ENCODE measurements at places on chromosomes 2 and 18.
A peak's percentile ranks its signal among the peaks of the same experiment; 100 is the strongest.

DNA sequence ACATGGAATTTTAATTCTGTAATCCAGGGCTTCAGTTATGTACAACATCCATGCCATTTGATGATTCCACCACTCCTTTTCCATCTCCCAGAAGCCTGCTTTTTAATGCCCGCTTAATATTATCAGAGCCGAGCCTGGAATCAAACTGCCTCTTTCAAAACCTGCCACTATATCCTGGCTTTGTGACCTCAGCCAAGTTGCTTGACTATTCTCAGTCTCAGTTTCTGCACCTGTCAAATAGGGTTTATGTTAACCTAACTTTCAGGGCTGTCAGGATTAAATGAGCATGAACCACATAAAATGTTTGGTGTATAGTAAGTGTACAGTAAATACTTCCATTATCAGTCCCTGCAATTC, 108.7 kb downstream of the XRCC5 start:
- no peak for DNase-seq

GRCh38 chr2:143452817-143453451, 323.7 kb downstream of the ARHGAP15 start:
- no peak for DNase-seq

DNA sequence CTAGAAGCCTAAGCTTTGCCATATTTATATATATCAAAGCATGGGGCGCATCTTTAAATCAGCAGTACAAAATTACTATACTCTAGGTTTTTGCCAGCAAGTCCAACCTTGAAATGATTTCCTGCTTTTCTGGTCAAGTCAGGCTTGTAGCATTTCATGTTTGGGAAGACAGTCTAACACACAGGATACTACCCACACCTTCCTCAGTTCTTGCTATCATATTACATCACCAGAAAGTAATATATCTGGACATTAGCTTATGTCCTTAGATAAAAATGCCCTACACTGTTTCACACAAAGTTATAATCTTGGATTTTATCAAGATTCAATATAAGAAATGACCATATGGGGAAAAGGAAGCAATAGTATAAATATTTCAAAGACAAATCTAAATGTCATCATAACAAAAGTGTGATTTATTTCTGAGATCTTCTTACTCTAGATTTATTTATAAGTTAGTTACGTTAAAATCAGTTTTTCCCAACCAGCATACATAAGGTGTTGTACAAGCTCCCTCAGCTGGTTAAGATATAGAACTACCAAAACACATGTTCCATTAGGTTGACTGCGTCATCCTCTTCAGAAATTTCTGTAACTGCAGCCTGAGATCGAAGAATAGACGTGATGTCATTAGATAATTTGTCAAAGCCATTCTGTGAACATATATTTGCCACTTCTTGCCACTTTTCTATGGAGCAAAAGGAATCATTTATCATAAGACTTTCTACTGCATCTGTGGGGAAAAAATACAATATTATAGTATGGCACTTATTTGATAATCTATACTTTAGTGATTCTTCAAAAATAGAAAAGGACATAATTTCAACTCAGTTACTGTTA, 56.6 kb downstream of the CLHC1 start:
- no peak for DNase-seq

GRCh38 chr2:95539290-95539689, 52.5 kb upstream of the TRIM43 start:
- no peak for DNase-seq

DNA sequence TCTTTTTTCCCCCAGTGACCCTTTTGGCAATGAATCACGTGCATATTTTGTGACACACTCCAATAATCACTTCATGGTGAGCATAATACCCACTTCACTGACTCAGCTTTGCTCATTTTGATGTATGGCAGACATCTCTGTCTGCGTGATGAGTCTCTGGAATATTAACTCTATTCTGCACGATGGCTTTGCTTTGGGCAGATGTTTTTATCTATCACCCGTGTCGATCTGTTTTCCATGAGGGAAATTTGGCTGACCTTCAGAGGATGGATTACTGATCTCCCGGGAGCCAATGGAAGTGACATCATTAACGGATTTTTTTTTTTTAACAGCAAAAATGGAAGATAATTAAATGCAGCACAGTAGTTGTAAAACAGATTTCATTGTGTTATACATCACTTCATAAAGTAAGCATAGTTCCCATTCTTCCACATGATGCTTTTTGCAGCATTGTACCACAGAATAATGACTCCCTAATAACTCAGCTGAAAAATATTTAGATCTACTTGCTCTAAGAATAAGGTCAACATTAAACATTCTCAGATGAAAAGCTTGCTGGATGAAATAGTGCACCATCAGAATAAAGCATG, 29.8 kb downstream of the CDC42EP3 start:
- no peak for DNase-seq

DNA sequence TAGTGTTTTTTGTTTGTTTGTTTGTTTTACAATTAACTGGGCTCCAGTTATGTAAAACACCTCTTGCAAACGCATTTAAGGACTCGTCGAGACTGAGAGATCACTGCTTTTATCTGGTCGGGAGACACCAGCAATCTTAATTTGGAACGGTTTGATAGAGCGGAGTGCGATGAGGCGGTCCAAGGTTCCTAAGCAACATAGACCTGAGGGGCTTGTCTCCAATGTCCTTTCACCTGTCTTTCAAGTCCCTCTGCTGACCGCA, 729 bp upstream of the SELENOI start:
- no peak for DNase-seq

GRCh38 chr2:191329841-191330240, 84.6 kb downstream of the MYO1B start:
- DNase-seq: no peak

- DNase-seq: no peak
Observed at GRCh38 chr18:63220903-63221302, 98.7 kb downstream of the BCL2 start.

GRCh38 chr18:4960578-4960977, 236.5 kb downstream of the AKAIN1 start:
- no peak for DNase-seq

DNA sequence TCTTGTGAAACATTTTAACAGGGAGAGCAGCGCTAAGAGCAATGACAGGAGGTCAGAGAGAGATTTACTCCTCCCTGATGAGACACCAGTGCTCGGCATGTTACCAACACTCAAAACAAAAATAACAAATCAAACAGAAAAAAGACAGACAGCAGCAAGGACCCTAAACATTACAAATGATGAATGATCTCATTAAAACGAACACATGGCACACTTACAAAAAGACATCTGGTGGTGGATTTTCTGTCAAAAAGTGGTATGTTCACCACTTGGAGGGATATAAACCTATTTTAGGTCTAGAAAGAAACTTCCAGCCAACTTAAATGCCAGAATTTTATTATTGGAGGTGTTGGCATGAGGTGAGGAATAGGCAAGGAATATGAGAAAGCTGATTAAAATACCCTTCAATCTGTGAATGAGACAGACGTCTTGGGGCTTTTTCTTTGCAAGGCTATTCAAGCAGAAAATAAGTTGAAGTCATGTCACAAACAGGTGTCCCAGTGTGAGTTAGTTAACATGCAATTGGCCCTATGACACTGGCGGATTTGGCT, 112.8 kb downstream of the PRELID3A start:
- no peak for DNase-seq

DNA sequence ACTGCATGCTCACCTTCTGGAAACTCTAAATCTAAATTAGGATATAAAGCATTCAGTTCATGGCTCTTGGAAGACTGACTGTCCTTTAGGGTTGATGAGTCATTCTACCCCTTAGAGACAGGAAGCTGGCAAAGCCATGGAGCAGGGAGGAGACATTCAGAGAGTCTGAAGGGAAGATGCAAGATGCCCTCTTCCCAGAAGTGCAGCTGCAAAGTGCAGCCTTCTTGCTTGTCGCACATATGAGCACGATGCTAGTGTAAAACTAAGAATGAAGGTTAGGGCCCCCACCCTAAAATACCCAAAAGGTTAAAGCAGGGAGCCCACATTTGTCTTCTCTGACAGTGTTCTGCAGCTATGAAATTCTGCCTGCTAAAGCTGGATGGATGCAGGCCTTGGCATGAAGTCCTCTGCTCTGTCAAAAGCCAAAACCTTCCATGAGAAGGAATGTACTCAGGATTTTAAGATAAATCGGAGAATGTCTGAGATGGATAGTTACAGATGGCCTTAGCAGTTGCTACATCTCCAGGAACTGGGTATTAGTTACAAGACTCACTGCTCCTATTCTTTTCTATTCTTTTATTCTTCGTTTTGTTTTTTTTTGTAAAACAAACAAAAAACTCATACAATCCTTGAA, 89.7 kb downstream of the POLE4 start:
- peak; percentile 14 for DNase-seq

- no peak for DNase-seq
Observed at GRCh38 chr2:98324181-98324580, 22.1 kb upstream of the CNGA3 start.

DNA sequence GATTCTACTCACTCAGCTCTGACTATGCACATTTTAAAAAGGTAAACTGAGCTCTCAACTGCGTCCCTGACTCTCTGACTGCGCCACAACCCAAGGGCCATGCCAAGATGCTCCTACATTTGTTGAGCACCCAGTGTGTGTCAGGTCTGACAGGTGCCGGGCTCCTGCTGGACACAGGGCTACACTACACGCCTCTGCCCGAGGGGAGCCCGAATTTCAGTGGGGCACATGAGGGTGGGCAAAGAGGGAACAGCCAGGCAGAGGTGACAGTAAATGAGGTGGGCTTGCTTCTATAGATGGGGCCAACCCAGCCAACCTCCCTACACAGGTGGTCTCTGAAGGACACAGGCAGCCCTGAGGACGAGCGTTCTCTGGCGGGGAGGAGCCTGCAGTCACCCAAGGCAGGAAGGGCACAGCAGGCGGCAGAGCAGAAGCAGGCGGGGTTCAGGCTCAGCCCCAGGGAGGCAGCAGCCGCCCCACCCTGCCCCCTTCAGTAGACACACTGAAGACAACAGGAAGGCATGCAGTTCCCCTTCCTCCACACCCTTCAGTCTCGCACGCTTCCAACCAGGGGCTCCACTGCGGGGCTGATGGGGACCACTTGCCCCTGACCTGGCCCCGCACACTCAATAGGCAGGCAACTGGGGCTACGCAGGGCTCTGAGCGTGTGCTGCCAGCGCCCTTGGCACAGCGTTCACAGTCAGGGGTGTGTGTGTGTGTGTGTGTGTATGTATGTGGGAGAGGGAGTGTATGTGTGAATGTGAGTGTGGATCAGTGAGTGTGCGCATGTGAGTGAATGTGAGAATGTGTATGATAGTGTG, 98.4 kb downstream of the UXS1 start:
- DNase-seq: no peak

DNA sequence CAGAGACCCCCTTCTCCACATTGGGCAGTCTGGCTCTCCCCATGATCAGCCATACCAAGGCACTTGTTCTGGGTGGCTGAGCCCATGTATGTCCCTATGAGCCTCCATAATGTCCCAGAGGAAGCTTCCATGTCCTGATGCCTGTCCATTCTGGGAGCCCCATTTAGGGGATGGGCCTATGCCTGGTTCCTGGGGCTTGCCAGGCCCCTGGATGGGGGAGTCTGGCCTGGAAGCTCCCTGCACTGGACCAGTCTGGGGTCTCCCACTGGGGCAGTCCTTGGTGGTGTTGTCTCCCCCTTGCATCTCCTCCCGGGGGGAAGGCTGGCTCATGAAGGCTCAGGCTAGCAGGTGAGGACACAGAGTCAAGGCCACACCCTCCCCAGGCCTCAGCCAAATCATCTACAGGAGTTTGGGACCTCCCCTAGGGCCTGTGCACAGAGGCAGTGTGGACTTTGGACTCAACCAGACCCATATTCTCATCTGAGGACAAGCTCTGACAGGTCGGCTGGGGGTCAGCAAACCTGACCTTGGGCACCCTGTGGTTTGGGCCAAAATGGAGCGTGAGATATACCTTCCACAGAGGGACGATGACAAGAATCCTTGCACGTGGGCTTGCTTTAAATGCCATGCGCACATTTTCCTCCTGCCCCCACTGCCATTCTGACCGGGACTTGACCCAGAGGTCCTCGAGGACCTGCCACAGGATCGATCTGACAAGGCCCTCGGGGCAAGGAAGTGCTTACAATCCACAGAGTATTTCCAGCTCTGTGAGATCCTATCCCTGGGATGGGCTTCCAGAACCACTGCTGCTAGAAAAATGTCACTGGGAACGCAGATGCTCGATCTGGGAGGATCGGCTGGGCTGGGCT, 38.8 kb downstream of the INHBB start:
- no peak for DNase-seq

DNA sequence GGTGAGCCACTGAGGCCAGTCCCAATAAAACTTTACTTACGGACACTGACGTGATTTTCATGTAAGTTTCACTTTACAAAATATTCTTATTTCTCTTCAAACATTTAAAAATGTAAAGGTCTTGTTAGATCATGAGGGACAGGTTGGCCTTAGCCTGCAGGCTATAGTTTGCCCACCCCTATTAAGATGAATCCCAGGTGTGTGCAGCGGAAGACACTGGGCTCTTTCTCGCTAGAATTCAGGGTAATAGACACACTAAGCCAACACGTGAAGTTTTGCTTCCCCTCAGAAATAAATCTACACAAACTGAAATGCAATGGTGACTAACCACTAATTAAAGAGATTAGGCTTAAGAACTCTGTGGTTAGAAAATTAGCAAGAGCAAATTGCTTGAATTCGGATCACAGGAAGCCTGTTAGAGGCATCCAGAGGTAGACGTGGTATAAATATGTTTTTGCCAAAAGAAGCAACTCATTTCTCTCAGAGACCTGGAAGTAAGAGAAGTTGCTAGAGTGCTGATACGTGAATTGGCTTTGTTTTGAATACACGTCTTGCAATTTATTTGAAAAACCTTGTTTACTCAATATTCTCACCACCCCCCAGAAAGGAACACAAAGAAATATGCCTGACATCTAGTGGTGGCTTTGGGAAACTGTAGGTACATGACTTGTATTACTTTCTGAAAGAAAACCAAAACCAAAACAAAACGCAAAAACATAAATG, 151.6 kb downstream of the DTNB start:
- DNase-seq: no peak

DNA sequence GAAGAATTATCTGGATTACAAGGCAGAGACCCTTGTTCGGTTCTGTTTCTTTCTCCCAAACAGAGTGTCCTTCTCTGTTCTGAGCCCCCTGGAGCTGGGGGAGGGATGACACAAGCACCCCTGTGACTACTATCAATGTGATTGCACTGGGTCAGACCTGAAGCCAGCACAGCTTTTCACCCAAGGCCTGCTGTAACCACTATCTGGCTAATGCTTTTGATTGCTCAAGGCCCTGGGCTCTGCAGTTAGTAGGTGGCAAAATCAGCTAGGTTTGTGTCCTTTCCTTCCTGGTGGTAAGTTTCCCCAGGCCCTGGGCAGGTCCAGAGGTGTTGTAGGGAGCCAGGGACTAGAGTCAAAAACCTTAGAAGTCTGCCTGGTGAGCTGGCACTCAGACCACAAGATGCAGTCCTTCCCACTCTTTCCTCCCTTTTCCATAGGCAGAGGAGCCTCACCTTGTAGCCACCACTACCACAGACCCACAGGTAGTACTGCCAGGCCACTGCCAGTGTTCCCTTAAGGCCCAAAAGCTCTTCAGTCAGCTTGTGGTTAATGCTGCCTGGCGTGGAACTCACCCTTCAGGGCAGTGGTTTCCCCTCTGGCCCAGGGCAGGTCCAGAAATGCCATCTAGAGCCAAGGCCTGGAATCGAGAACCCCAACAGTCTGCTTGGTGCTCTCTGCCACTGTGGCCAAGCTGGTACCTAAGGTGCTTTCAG, 83.0 kb downstream of the FAM117B start:
- no peak for DNase-seq

GRCh38 chr2:106358081-106358480, 110.1 kb downstream of the RGPD3 start:
- no peak for DNase-seq

Measured in gastrocnemius medialis (tissue), 4 donors.